ENCODE measurements at places on chromosomes 2 and 18. TPM values are rescaled to one million over a fixed set of nuclear protein-coding genes. Genes with fewer than 3 reads are reported as not detected.

The COBLL1 gene
- total RNA-seq = 33.2 TPM

The C2orf68 gene
- 19.9 TPM for total RNA-seq

The WDPCP gene
- total RNA-seq = 16.9 TPM

The ACTR1B gene
- total RNA-seq = 37.6 TPM

The AQP12A gene
- total RNA-seq = not detected

The LINC00305 gene
- not detected for total RNA-seq

The SPTBN1 gene
- 275 TPM for total RNA-seq

The CIAO1 gene
- 69.9 TPM for total RNA-seq

The CWC22 gene
- 35.7 TPM for total RNA-seq

The C2orf81 gene
- 1.7 TPM for total RNA-seq

The ZNF385B gene
- 13.5 TPM for total RNA-seq

The IL36RN gene
- total RNA-seq = not detected

The KIF3C gene
- 8.1 TPM for total RNA-seq

The CETN1 gene
- not detected for total RNA-seq

The UGT1A5 gene
- not detected for total RNA-seq

The DTNA gene
- total RNA-seq = 1.8 TPM

The SAG gene
- total RNA-seq = not detected

The AGAP1 gene
- total RNA-seq = 18.9 TPM

The GPR35 gene
- 0.65 TPM for total RNA-seq

The LHCGR gene
- 0.39 TPM for total RNA-seq

The GKN1 gene
- 0.26 TPM for total RNA-seq

The MARCHF4 gene
- total RNA-seq = 0.52 TPM

The FER1L5 gene
- 0.54 TPM for total RNA-seq

The NT5C1B gene
- total RNA-seq = not detected

The CASP10 gene
- total RNA-seq = 0.52 TPM

The CDKL4 gene
- total RNA-seq = 3.7 TPM

The GREB1 gene
- 0.43 TPM for total RNA-seq

The RAB31 gene
- 68.9 TPM for total RNA-seq

The CFC1B gene
- total RNA-seq = not detected

The SNORC gene
- total RNA-seq = 0.65 TPM

All from articular chondrocyte of knee joint (primary cell).